Right atrium auricular region (tissue), 2 donors: ENCODE measurements at places on chromosomes 4 and X. TPM values are rescaled to one million over a fixed set of nuclear protein-coding genes. Genes with fewer than 3 reads are reported as not detected.
A peak's percentile ranks its signal among the peaks of the same experiment; 100 is the strongest.

Gene FAM241A
- 6.0 TPM for total RNA-seq

Gene ARX
- total RNA-seq: not detected

Gene NEXMIF
- 0.26 TPM for total RNA-seq

Gene XG
- 1.3 TPM for total RNA-seq

DNA sequence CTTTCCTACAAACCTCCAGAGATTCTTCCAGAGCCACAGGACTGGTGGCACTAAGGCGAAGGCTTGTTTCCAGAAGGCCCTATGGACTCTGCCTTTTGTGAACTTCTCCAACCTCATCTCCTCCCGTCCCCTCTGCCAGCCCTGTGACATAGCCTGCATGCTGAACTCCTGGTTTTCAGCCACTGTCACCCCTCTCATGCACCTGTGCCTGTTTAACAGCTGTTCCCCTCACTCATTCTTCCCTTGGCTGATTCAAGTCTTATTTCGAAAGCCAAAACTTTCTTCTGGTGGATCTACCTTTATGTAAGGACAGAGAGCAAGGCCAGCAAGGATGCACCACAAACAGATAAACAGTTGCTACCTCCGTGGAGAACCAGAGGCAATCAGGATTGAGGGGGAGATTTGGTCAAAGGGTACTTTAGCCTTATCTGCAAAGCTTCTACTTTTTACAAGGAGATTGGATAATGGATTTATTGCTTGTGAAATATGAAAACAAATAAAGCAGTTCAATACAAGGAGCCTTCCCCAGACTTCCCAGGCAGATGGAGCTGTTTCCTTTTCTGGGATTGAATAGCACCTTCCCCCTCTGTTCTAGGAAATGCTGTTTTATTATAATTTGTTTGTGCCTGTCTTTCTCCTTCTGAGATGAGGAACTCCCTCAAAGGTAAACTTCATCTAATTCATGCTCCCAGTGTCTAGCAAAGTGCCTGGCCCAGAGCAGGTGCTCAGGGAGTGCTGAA is 5.7 kb downstream of the CITED1 start:
- DNase-seq: peak; percentile 30

DNA sequence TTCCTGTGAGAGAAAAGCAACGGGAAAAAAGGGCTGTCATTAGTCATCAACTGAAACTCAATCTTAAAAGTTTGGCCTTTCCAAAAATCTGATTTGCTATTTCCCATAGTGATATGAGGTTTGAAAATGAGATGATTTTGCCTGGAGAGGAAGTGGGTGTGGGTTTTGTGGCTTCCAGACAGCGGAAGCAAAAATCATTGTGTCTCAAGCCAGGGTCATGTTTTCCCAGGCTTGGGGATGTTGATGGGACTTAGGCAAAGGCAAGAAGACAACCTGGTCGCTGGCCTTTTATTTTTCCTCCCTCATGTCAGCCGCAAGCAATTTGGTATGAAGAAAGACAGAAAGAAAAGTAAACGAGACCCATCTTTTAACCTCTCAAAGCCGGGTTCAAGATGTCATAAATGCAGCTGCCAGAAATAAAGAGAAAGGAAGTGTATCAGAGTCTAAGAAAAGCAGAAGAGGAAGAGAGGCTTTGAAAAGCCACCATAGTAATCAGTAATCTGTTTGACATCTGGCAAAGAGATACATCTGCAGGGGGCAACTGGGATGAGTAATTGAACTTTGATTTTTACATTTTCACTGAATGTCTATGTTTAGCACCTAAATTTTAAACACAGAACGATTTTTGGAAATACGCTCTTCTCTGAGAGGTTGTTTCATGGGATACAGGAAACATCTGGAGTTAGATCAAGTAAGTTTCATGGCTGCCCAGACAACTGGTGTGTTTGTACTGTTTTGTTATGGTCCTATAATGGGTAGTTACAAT is 521.6 kb upstream of the SLIT2 start:
- DNase-seq: no peak

GRCh38 chr4:160184884-160185283 is 1082.0 kb downstream of the RAPGEF2 start:
- no peak for DNase-seq

DNA sequence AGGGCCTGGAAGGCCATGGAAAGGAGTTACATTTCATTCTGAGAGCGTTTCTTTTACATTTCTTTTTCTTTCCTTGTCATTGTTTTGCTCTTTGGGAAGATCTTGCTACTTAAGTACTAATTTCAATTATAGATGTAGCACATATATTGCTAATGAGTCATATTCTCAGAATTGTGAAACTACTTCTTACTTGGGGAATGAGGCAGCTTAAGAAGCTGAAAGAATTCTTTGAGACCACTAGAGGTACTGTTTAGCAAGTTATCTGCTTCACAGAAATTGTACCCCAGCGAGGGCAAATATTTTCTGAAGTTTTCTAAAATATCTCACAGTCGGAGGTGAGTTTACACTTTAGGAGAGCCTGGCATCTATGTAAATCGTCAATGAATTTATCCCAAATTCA is 100.6 kb downstream of the AFF2 start:
- no peak for DNase-seq

- DNase-seq: no peak
These were observed 19.0 kb downstream of the TMEM47 start for GRCh38 chrX:34638116-34638515.

- DNase-seq: no peak
These were observed 16.7 kb upstream of the RBM41 start for GRCh38 chrX:107135049-107135964.

DNA sequence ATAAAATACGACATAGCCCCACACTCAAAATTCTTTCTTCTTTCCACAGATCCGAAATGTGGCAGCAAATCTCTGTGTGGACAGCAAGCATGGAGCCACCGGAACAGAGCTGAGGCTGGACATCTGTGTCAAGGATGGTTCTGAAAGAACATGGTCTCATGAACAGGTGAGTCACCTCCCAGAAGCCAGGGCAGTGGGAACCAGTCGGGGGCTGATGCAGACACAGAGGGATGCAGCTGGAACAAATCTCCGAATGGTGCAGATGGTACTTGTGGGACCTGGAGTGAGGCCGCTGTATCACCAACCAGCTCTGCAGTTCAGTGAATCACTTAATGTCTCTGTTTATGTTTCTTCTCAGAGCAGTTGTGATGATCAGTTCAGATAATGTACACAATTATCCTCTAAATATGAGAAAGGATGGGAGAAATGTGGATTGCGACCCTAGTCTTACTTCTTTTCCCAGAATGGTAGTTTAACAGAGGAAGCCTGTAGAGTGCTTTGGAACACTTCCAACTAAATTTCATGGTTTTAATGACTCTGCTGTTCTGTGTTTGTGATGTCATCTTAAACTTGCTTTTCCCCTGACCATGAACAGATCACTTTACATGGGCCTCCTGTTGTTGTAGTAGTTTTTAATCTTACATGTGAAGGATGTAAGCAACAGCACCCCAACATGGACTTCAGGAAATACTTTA is 159.3 kb upstream of the GALNT7 start:
- no peak for DNase-seq

DNA sequence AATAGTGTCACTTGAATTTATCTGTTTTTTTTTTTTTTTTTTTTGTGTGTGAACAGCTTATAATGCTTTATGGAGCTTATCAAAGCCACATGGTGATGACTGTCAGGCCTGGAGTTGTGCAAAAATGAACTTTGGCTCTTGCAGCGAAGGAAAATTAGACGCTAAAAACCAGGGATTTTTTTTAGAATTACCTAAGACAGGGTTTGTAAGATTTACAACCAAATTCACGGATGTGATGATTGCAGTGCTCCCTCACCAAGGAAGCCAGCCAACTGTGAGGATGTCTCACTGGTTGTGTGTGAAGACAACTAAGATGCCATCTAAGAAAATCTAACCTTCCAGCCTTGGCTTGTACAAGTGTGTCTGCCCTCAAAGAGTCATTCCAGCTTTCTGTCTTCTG is 127.1 kb upstream of the SLC4A4 start:
- no peak for DNase-seq

DNA sequence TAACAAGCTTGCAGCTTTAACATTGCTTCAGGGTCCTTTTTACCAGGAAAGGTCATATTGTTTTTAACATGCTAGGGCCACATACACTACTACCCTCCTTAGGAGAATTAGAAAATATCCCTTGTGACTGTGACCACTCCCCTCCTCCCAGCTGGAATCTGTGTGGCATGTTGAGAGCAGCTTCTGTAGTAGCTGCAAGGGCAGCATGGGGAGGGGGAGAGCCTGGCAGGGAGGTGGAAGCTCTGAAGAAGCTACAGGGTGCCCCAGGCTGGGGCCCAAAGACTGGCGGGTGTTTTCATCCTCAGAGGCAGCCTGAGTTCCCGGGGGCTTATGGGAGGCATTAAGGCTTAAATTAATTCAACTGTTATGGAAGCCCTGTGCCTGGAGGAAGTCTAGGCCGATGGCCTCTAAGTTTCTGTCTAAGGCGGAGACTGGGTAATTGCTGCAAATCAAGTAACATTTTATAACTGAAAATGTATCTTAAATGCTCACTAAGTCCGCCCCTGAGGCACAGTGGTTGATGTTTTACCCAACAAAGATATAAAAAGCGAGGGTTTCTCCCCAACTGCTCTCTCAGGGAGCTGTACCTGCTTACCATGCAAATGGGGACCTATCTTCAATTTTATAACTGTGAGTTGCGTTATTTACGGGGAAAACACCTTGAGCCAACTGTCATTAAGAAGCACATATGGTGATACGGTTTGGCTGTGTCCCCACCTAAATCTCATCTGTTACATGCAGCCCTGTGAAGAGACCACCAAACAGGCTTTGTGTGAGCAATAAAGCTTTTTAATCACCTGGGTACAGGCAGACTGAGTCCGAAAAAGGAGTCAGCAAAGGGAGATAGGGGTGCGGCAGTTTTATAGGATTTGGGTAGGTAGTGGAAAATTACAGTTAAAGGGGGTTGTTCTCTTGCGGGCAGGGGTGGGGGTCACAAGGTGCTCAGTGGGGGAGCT is 37.4 kb upstream of the STS start:
- DNase-seq: no peak

GRCh38 chr4:133594390-133595207 is 445.5 kb downstream of the PCDH10 start:
- no peak for DNase-seq

DNA sequence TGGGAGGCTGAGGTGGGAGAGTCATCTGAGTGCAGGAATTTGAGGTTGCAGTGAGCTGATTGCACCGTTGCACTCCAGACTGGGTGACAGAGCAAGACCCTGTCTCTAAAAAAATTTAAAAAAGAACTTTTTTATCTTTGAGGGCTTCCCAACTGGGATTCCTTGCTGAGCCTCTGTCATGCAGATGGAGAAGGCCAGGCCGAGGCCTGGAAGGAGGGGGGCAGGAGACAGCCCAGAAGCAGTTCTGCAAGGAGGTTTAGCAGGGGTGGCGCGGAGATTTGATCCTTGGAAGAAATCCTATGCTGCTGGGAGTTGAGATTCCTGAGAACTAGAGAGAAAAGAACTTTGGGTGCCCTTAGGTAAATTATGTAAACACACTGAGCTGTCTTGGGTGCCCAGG is 2.5 kb upstream of the ARSD start:
- DNase-seq: no peak

- DNase-seq: no peak
These were observed 93.8 kb downstream of the PDGFRA start for GRCh38 chr4:54322818-54323417.

GRCh38 chrX:74514384-74514783 is 93.1 kb downstream of the SLC16A2 start:
- peak; percentile 56 for DNase-seq

DNA sequence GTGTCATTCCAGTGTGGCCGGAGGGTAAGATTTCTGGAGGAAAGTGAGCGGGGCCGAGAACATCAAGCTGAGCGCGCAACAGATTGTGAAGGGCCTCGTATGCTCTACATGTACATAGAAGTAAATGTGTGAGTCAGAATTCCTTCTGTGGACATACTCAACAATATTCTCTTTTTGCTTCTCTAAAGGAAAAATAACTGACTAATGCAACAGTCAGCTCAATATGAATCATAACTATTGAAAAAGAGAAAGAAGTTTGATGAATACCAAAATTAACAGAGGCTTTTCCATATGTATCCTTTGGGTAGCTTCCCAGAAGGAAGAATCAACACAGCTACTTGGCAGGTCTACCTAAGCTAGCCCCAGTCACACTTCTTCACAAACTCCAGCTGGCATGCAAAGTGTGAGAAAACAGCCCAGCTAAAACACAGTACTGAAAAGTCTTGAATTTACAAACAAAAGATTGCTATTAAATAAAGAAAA is 87.5 kb upstream of the ZFP42 start:
- DNase-seq: no peak

DNA sequence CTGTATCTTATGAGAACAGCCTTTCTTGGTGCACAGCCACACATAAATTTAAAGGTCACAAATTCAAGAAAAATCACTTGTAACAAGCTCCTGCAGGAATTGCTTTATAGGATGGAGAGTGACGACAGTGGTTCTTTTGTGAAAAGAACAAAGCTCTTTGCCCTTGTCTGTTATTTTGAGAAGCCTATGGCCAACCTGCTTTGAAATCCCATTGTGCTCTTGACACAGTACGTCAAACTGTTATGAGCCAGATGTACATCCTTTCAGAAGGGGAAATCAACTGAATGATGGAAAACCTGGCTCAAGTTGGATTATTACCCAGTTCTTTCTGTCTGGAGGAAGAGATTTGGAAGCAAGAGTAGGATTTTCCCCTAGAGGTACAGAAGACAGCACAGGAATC is 1454.2 kb downstream of the ARAP2 start:
- DNase-seq: no peak
